ENCODE measurements at places on chromosomes 2 and 18.

DNA sequence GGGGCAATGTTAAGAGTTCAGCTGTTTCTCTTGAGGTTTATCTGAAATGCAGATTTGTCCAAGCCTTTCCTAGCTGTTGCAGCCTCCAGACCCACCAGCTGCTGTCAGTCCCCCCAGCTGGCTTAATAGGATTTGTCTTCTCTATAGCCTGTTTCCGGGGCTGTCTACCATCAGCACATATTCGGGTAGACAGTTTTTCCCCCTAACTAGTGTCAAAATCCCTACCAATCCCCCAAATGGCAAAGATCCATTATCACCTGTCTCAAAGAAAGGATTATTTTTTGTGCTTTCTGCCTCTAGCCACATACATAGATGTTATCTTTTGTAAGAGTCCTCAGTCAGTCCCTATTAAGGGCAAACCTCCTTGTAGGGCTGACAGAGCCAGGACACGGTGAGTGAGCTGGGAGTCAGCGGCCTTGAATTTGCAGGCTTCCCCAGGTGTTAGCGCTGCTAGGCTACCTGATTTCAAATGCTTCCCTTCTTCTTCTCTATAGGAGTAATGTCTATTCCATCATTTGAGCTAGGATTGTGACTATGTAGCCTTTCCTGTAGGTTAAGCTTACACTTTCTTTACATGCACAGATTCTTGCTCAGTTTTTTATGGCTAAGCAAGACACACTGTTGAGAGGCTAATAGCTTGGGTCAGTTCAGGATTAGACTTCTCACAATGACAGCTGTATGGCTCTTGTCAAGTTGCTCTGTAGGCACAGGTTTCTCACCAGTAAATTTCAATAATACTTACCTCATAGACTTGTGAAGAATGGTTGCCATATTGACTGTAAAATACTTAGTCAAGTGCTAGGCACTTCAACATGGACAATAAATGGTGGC, 171.1 kb upstream of the UNC80 start:
- DNase-seq, result no peak

GRCh38 chr2:121875585-121876185, 120.2 kb downstream of the TSN start:
- no peak for DNase-seq

DNA sequence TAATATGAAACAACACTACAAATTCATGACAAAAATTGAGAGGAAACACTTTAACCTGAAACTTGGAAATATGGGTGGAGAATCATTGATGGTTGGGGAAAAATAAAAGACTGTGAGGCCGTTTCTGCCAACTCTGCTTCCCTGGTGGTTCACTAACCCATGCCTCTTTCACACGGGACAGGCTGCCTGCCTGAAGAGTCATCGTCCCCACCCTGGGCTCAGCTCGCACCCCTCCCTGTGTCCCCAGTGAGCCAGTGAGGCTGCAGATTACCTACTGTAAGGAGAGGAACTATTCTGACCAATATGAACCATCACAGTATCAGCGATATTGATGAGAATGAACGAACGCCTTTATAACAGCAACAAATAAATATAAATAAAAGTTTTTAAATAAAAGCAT, 357.8 kb upstream of the CDH20 start:
- DNase-seq, result no peak

DNA sequence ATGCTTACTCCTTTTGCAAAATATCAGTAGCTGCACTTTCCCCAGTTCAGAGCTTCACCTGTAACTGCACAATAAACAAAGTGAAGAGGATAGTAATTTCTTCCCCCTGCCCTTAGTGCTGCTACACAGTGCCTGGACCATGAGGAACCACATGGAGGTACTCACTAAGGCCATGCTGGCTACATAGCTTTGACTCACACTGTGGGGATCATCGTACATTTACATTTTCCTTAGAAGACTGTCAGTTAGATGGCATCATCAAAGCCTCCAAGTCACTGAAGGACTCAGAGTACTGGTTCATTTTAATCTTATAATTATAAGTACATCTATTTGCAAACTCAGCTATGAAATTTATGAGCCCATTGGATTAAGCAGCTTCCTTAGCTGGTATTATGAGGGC, 1416.5 kb upstream of the CELF4 start:
- DNase-seq, result no peak

DNA sequence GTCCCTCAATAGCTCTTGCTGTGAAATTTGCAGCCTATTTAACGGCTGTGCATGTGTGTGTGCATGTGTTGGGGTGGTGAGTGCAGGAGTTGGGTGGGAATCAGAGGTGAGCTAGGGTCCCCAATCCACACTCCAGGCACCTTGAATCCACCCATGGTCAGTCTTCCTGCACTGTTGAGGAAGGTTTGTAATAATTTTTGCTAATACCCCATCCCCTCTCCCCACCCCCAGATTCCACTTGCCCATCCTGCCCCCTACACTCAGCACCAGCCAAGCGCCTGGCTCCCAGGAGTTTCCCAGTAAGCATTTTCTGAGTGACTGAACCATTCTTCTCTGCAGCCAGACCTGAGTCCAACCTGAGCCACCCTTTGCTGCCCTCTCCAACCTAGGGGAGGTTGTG, 208.4 kb upstream of the RAB12 start:
- DNase-seq, result no peak

GRCh38 chr2:26609205-26609631, 31.9 kb downstream of the CIB4 start:
- no peak for DNase-seq

DNA sequence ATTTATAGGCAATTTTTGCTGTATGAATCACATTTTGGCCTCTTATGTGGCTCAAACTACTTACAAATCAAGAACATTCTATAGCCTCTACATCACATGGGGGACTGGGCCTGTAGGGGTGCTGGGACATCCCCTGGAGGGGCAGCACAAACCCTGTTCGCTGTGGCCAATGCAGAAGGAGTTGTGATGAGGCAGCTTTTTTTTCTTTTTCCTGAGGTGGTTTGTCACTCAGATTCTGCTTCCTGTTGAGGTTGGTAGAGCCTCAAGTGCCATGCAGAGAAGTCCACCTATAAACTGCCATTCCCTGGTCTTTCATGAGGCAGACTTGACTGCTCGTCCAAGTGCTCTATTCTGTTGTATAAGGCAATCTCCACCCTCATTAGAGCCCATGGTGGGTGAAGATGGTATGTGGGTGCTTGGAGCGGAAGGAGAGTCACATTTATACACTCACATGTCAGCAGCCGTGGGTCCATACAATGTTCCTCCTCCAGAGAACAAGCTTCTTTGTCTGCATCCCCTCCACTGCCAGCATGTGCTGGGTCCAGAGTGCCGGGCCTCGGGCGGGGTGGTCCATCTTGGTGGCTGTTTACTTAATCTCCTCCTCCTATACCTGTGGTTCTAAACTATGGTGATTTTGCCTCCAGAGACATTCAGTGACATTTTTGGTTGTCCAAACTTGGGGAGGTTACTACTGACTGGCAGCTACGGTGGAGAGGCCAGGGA, 120.3 kb downstream of the ACOXL start:
- DNase-seq, result no peak

DNA sequence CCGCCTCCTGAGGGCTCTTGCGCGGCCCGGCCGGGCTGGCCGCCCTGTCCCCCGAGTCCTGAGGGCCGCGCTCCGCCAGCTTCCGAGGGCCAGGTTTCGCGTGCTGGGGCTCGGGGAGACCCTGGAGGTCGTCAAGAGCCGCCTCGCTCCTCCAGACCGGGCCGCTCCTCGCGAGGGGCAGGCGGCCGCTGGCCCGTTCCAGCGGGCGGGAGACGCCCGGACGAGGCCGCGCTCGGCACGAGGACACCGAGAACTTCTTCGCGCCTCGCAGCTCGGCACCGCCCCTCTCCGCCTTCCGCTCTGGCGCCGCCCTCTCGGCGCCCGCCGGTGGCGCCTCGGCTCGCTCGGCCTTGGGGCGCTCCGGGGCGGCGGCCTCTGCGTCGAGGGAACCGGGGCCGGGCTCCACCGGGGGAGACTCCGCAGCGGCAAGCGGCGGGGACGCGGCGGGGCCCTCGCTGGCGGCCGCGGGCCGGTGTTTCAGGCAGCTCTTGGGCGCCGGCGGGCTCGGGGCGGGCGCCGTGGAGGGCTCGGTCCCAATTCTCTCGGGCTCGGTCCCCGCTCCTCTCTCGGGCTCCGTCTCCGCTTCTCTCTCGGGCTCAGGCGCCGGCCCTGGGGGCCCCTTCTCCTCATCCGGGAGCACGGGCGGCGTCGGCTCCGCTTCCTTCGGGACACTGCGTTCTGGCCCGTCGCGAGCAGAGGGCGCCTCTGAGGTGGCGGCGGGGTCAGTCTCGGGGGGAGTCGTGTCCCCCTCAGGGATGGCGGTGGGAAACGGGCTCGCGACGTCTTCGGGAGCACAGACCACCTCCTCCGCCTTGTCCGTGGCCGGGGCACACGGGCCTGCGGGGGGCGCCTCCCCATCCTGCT, 91.6 kb upstream of the MGAT4A start:
- no peak for DNase-seq

GRCh38 chr2:5121642-5122041, 570.5 kb upstream of the SOX11 start:
- no peak for DNase-seq

DNA sequence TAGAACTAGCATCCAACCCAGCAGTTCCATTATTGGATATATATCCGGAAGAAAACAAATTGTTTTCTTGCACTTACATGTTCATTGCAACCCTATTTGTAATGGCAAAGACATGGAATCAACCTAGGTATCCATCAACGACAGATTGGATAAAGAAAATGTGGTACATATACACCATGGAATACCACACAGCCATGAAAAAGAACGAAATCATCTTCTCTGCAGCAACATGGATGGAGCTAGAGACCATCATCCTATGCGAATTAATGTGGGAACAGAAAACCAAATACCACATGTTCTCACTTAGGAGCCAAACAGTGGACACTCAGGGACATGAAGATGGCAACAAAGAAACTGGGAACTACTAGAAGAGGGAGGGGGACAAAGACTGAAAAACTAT, 352.7 kb downstream of the CDH2 start:
- DNase-seq, result no peak

DNA sequence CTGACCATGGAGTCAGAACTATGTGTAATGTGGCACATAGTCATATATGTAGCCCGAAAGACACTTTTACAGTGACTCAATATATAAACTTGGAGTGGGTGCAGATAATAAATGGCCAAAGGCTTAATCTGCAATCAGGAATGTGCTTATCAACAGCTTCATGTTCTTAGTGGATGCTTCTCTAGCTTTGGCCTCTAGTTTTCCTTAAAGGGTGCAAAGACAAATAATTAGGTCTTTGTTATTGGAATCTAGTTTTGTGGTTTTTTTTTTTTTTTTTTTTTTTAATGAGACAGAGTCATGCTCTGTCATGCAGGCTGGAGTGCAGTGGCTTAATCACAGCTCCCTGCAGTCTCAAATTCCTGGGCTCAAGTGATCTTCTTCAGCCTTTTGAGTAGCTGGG, 625.6 kb downstream of the EPHA4 start:
- no peak for DNase-seq

GRCh38 chr2:44902217-44903137, 39.0 kb upstream of the SIX3 start:
- DNase-seq, result no peak

GRCh38 chr2:196987649-196988364, 61.3 kb upstream of the PGAP1 start:
- no peak for DNase-seq

- no peak for DNase-seq
Observed at GRCh38 chr2:98825404-98825803, 94.5 kb upstream of the MGAT4A start.

GRCh38 chr2:84116143-84116542, 342.9 kb downstream of the SUCLG1 start:
- no peak for DNase-seq

GRCh38 chr2:20355131-20355530, 4.5 kb upstream of the PUM2 start:
- DNase-seq, result no peak

DNA sequence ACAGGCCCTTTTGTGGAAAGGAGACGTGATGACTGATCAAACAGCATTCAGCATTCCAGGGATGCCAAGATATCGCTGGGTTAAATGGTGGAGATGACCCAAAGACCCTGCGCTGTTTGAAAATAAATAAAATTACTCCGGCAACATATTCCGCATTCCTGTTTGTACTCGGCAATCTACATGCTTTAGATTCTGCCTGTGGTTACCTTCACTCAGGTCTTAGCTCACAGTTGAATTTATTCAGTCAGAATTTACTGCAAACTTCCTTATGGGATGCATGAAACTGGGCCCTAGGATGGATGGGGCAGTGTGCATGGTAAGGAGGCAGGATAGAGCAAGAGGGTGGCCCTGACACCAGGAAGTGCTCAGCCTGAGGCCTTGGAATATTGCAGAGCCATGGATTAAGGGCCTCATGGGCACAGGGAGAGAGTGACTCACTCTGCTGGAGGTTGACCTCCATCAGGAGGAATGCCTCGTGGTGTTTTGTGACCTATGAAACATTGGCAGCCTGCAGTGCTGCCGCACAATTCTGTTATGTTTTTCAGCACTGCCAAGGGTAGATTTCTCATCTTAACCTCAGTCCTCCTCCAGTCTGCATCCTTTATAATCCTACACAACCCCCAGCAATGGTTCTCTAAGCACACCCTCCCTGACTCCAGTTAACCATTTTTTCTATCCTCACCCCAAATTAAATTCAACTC, 321.4 kb downstream of the IRS1 start:
- peak; percentile 24 for DNase-seq

DNA sequence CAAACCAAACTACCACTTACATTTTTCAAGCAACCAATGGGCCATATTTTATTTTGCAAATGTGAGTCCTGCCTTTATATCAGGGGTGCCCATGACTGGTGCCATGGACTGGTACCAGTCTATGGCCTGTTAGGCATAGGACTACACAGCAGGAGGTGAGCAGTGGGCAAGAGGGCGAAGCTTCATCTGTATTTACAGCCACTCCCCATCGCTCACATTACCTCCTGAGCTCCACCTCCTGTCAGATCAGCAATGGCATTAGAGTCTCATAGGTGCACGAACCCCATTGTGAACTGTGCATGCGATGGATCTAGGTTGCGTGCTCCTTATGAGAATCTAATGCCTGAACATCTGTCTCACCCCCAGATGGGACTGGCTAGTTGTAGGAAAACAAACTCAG, 53.6 kb downstream of the CCDC68 start:
- DNase-seq, result no peak

DNA sequence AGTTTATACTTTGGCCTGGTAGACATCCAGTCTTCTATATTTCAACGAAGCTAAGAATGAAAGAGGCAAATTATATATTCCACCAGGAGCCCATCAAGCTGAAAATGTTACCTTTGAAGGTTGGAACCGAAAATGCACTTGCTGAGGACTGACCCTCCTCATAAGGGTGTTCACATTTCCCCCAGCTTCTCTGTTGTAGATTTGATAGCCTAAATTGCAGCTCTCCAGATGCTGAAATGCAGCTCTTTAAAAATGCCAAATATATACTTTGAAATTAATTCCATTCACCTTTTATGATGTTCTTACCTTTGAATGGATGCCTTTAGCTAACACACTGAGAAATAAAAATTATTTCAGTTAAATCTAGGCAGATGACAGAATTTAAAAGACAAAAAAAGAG, 1.8 kb upstream of the FIGN start:
- no peak for DNase-seq

- DNase-seq, result no peak
Observed at GRCh38 chr2:209471037-209471436, 47.2 kb downstream of the MAP2 start.

All from HuH-7 (cell line).